ENCODE measurements at places on chromosomes 13 and 19.
A peak's percentile ranks its signal among the peaks of the same experiment; 100 is the strongest.

- DNase-seq, result no peak
These were observed 3.4 kb downstream of the MAP2K7 start for GRCh38 chr19:7907122-7907521.

- DNase-seq, result no peak
These were observed 15.2 kb downstream of the COL4A2 start for GRCh38 chr13:110322126-110322827.

DNA sequence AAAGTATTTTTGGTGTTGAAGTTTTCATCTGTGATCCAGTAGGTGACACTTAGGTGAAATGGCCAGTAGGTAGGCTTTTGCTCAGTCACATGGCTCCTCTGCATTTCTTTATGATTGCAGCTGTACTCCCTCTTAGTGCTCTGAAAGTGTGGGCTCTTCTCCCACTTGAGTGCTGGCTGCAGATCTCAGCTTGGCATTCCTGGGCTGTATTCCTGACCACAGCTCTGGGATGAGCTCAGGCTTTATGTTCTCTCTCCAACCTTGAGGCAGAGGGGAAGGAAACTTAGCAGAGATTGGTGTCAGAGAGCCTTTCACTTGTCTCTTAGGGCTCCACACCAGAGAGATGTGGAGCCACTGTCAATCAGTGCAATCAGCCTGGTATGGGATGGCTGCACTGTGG is 254.3 kb downstream of the NDFIP2 start:
- DNase-seq, result no peak

DNA sequence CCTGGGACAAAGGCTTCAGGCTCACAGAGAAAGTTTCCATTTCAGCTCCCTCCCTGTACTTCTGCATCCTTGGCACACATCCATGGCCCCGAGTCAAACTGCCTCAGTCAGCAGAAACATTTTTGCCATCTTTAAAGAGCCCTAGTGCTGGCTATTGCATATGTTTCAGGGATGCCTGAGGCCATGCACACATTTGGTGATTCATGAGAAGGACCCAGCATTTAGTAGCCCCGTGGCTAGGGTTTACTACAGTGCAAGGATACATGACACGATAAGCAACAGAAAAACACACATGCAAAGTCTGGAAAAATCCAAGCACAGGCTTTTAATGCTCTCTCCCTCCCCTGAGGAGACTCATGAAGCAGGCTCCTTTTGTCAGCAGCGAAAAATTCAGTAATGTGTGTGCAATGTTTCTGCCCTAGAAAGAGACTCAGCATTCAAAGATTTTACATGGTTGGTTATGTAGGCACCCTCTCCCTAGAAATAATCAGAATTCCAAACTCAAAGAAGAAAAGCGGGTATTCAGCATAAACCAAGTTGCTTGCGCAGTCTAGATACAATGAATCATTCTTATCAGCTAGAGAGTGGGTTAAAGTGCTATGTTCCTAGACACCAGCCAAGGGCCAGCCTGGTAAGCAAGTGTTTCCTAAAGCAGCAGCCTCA is 17.6 kb downstream of the ACOD1 start:
- no peak for DNase-seq

- no peak for DNase-seq
These were observed 8.7 kb downstream of the CD177 start for GRCh38 chr19:43362179-43362578.

DNA sequence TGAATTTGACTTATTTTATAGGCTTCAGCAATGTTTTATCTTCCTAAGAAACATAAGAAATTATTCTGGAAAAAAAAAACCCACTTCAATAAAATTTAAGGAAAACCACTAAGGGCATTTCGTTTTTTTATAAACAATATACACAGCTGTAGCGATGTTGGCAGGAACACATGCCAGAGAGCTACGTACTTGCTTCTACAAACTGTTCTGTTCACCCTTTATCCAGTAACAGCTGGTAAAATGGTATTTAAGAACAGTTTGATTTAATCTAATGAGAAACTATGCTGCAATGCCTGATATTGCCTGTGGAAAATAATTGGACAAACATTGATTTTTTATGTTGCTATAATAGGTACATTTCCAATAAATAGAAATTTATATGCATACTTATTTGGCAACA is 137.2 kb upstream of the DACH1 start:
- no peak for DNase-seq

- no peak for DNase-seq
These were observed 787.7 kb downstream of the UQCRFS1 start for GRCh38 chr19:28425046-28425931.

DNA sequence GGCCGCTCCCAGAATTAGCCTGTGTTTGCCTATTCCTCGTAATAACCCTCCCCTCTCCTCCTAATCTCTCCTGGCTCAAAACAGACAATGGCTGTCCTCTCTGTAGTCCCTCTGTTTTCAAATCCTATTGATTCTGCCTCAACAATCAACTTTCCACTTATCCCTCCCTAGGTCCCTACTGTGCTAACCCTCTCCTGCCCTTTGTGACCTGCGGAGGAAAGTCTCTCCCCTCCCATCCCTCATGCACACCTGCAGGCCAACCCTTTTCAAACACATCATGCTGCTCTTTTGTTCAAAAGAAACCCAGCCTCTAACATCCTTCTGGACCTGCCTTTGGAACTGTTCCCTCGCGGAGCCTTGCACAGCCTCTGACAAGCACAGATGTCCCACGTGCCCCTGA is 37.3 kb downstream of the CILP2 start:
- DNase-seq, result no peak

DNA sequence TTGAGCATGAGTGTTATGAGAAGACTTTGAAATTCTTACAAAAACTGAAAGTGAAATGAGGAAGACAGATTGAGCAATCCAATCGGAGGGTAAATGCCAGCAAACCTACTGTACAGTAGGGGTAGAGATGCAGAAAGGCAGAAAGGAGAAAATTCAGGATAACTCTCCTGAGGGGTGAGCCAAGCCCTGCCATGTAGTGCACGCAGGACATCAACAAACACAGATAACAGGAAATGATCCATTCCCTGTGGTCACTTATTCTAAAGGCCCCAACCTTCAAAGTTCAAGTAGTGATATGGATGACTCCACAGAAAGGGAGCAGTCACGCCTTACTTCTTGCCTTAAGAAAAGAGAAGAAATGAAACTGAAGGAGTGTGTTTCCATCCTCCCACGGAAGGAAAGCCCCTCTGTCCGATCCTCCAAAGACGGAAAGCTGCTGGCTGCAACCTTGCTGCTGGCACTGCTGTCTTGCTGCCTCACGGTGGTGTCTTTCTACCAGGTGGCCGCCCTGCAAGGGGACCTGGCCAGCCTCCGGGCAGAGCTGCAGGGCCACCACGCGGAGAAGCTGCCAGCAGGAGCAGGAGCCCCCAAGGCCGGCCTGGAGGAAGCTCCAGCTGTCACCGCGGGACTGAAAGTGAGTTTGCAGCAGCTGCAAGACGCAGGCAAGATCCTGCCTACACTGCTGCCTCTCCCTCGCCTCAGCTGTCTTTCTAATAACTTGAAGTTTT is at the start of gene TNFSF13B:
Gene TNFSF13B, plus strand, starts transcription at position 118 of the 728 bp plus-strand sequence. Its CDS starts 178 bp downstream, at position 296.
- no peak for DNase-seq

DNA sequence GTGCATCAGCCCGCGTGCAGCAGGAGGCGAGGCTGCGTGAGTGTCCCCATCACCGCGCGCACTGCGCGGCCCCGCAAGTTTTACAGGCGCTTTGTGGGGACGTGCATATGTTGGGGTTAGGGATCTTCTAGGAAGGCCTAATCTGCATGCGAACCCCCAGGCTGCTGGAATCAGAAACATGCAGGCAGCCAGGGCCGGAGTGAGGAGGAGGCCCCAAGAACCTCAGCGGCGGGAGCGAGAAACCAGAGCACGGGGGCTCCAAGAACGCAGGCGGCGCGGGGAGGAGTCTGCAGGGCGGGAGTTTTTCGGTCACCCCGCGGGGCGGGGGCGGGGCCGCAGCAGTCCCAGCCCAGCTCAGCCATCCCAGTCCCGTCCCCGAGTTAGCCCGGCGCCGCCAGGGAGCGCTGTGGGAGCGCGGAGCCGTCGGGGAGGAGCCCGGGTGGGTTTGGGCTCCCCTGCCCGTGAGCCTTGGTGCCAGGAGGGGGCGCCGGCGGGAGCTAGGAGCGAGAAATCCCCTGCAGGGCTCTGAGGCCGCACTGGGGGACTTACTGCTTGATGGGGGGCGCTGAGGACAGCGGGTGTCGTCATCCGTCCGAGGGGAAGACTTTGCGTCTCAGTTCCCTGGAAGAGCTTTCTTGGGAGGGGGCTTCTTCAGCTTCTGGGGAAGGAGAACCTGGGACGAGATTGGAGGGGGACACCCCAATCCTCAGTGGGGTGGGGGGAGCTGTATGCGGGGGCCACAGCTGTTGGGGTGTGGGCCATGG is 933 bp upstream of the NRTN start:
- DNase-seq, result peak; percentile 90

DNA sequence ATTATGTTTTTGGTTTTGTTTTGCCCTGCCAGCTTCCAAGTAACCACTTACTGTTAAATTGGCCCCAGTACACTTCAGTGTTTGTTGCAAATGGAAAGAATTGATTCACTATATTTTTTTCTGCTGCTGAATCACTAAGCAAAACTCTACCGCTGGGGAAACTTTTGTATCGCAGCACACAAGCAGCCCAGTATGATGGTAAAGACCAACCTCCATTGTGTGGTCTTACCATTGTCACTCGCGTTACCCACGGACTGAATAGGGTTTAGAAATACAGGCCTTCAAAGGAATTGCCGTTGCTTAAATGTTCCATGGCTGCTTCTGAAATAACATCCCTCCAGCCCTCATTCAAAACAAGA is 7.9 kb downstream of the SPATA13 start:
- no peak for DNase-seq

GRCh38 chr13:81487151-81487550 is 1146.2 kb upstream of the SPRY2 start:
- no peak for DNase-seq

DNA sequence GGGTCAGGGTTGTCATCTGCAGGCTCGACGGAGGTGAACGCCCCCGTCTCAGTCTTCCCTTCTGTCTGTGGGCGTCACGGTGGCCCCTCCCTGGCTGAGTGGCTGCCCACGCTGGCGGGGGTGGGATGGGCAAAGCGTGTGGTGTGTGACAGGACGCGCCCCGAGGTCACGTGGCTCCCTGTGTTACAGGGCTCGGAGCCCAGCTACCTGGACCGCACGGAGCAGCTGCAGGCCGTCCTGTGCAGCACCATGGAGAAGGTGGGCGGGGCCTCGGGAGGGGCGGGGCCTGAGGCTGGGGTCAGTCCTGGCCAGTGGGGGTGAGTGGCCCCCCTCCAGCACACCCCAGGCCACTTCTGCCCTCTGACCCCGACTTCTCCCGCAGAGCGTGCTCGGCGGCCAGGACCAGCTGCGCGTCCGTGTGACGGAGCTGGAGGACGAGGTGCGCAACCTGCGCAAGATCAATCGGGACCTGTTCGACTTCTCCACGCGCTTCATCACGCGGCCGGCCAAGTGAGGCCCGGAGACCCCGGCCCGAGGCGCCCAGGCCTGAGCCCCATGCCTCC is 6.3 kb upstream of the GRIN3B start:
- DNase-seq, result no peak

DNA sequence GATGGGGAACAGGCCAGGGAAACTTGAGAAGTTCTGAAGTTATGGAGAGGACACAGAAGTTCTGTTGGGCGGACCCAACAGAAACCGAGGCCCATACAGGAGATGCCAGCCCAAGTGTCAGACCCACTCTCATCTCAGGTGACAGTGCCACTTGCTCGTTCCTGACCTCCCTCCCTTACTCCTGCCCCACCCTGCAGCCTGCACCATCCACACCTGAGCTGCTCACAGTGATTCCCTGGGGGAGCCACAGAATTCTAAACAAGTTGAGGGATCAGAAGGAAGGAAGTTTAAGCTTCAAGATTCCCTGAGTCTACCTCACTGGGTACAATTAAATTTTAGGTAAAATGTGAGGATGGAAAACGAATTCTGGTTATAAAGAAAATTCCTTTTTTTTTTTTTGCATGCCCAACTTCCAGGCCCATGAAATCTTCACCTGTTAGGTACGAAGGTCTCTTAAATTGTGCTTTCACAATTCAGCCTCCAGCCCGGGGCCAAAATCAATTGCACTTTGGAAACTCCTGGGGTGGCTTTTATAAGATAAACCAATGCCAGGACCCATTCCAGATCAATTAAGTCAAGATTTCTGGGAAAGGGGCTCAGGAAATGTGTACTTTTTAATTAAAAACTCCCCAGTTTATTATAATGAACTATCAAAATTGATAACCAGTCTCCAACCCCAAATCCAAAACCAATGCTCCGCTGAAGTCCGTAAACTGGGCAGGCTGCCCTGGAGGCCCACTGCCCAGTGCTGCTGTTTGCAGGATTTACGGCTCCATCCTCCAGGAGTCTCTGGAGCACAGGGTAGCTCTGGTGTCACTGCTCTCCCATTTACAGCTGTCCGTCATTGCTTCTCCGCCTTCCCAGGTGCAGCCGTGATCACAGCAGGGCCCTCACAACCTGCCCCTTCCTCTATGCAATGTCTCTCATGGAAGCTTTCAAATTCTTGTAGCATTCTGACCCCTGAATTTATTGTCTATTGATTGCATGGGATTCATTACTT is 643.5 kb downstream of the UQCRFS1 start:
- DNase-seq, result no peak

GRCh38 chr13:44274771-44275205 is 98.8 kb upstream of the SERP2 start:
- DNase-seq, result peak; percentile 30

DNA sequence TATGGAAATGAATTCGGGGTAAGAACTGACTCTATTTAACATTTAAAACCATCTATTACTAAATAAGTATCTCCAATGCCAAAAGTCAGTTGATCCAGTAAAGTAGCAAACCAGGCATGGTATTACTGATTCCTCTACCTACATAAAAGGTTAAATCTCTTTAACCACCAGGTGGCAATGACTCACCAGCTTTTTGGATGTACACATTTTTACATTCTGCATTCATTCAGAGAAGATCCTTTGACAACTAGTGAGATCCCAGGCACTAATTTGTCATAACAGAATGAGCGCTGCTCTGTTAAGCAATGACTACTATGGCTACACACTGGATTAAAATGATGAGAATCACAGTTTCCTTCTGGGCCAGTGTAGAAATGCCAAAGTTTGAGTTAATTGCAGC is 329.8 kb upstream of the GPC6 start:
- DNase-seq, result no peak

GRCh38 chr13:51576754-51577153 is 7.5 kb upstream of the WDFY2 start:
- DNase-seq, result no peak

- DNase-seq, result no peak
These were observed 2.2 kb upstream of the RINL start for GRCh38 chr19:38880076-38880881.

- no peak for DNase-seq
These were observed 313.0 kb downstream of the TEX29 start for GRCh38 chr13:111633401-111633800.

- DNase-seq, result no peak
These were observed 95.2 kb upstream of the FAM216B start for GRCh38 chr13:42686165-42686564.

- peak; percentile 45 for DNase-seq
These were observed 30.3 kb downstream of the CRYL1 start for GRCh38 chr13:20495087-20496023.

GRCh38 chr19:13116282-13117175 is at the start of gene TRMT1:
Gene TRMT1, minus strand, starts transcription at chr19:13116740. Its CDS starts 341 bp downstream, at chr19:13116399.
- DNase-seq, result peak; percentile 77

DNA sequence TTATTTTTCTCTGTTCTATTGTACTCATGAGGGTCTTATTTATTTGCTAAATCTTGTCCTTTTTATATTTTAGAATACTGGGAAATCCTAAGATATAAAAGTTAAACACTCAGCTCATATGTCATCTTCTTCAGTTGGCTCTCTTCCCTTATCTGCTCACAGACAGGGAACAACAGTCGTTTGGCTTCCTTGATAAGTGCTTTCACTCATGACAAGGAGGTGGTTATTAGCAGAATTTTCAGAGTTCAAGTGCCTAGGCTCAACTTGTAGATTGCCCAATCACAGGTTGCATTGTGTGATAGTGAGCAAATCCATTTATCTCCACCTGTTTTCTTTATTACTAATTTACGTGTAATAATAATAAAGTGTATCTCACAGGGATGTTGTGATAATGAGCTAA is 620.3 kb upstream of the PCDH20 start:
- DNase-seq, result no peak

Measured in central memory CD8-positive, alpha-beta T cell (primary cell).